ENCODE measurements at places on chromosomes 2 and 18.

- DNase-seq: no peak
Observed at GRCh38 chr18:31429623-31430022, 17.9 kb upstream of the DSG3 start.

DNA sequence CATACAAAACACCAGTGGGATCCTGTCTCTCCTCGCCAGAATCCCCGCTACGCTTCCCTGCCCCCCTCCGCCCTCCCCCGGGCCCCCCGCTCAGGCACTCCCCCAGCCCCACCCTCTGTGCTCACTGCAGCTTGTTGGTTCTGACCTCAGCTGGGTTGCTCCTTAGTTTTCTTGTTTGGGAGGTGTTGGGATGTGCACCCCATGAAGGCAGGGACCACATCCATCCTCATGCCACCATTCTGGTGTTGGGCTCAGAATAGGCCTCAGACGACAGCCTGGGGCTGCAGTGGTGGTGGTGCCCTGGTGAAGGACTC is 4.6 kb downstream of the SNED1 start:
- DNase-seq: no peak

GRCh38 chr2:224039080-224039769 is at the start of gene SERPINE2:
Gene SERPINE2, minus strand, starts transcription at chr2:224039286. Its CDS starts 37,386 bp downstream, at chr2:224001900.
- peak; percentile 41 for DNase-seq

DNA sequence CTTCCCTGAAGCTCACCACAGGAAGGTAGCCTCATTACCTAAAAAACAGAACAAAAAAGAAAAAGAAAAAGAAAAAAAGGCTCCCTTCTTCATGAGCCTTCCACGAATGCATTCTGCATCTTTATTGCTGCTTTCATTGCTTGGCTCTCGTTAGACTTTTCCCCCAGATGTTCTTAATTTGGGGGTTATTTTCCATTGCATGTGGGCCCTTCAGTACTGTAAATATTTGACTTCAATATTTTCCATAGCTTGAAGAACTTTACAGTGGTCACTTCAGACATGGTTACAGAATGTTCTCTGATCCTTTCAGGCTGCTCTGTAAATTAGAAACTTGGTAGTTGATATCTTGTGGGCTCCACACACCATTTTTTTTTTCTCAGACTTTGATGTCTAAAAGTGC is 65.6 kb upstream of the COPS8 start:
- DNase-seq: no peak

- DNase-seq: no peak
Observed at GRCh38 chr2:145012214-145012670, 492.3 kb upstream of the ZEB2 start.

- DNase-seq: no peak
Observed at GRCh38 chr2:222049946-222050345, 248.9 kb downstream of the PAX3 start.

DNA sequence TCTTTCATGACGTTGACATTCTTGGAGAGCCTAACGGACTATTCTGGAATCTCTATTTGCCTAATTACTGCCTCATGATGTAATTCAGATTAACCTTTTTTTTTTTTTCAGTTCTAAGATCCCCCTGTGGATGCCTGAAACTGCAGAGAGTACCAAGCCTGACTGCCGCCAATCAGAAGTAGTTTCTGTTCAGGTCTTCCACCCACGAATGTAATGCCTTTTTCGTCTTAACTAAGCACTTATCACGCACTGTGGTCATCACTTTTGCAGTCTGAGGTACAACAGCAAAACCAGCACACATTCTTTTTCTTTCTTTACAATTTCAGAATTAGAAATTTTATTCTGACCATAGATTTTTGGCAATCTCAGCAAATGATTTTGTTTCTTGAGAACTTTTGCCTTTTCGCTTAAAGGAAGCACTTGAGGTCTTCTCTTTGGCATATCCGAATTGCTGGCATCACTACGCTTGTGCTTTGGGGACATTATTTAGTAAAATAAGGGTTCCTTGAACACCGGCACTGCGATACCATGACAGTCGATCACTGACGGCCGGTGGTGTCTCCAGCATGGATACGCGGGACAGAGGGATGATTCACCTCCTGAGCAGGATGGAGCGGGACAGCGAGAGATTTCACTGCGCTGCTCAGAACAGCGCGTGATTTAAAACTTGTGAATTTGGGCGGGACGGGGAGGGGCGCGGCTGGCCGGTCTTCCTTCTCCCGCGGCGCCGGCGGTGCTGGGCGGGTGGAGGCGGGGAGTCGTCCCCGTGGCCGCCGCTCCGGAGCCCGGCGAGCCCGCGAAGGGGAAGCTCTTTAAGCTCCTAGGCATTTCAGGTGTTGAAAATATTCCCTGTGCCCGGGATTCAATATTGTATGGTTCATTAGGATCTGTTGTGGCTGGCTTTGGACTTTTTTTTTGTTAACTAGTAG is 32.0 kb upstream of the GPR55 start:
- DNase-seq: peak; percentile 53

DNA sequence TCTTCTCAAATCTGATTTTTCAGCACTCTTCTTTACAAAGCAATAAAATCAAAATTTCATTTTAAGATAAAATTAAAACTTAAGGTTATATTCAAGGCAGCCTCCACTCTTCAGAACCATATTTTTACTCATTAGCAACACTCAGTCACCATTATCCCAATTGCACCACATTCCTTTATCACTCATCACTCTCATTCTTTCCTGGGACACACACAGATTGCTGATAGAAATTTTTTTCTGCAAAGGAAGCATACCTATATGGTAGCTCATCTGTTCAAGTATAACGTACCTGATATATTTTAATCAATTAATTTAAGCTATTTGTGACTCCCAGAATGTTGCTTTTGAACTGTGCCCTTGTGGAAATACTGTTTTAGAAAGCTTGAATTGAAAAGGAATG is 1559.3 kb upstream of the ZEB2 start:
- DNase-seq: no peak

DNA sequence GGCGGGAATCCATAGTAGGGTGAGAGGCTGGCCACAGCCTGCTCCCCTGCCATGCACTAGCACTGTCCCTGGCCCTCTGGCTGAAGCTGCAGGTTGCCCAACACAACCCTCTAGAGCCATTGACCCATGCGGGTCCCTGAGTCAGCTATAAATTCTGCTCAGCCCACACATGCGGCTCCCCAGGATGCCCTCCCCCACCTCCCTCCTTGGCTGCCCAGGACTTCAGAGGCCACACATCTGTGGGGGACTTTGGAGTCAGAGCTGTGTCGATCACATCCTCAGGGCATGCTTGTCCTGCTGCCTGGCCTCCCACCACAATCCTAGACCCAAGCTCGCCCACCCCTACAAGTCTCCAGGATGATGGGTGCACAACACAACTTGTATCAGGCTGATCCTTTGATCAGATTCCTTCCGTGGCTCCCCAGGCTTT is 97.0 kb downstream of the TFCP2L1 start:
- DNase-seq: no peak

GRCh38 chr2:181466661-181467576 is 9.7 kb downstream of the ITGA4 start:
- peak; percentile 82 for DNase-seq

DNA sequence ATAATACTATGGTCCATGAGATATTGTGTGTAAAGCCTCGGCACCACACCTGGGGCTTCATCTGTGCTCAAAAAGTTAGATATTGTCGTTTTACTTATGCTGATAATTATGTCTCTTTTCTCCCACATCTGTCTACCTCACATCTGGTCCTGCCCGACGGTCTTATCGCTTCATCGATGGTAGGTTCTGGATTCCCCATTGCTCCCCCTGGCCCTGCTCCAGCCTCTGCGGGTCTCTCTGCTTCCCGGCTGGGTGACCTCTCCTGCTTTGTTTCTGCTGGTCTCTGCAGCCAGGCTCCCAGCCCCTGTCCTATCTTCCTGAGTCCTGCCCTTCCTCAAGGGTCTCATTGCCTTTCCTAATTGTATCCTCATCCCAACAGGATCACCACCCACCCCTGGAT is 294.2 kb downstream of the NDUFA10 start:
- DNase-seq: no peak

DNA sequence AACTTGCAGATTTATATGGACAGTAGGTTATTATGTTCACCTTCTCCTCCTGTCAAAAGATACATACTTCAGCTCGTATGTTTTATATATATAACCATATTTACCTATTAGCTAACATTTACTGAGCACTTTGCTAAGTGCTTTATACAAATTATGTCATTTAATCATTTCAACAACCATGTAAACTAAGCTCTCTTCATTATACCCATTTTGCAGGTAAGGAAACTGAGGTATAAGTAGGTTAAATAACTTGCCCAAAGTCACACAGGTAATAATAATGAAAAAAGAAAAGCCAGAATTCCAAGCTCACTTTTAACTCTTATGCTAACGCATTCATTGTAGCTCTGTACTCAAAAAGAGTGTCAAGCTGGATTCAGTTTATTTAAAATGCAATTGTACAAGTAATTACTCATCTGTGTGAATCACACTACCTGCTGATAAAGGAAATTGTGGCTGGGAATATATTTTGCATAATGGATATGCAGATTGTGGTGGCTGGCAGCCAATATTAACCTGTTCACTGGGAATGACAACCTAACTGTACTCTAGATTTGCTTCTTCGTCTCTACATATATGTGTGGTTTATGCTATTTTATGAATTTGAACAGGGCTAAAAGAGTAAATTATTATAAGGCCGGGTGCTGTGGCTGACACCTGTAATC is 20.6 kb downstream of the SLC16A14 start:
- no peak for DNase-seq

GRCh38 chr2:237199577-237199976 is 113.9 kb downstream of the COPS8 start:
- no peak for DNase-seq

- no peak for DNase-seq
Observed at GRCh38 chr2:212311807-212312404, 226.7 kb downstream of the ERBB4 start.

DNA sequence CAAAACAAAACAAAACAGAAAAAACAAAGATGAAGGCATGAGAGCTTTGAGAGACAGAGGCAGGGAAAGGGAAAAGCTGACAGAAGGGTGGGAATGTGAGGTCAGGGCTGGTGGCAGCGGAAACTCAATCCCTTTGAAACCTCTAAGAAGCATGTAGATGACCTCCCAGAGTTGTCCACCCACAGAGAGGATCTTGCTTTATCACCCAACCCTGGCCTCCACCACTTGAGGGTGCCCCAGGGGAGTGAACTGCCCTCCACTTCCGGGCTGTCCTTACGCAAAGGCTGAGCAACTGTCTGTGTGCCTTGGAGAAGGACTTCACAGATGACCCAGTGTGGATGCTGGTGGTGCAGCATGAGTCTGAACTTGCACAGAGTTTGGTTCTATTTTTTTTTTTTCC is 26.7 kb downstream of the PDCL3 start:
- no peak for DNase-seq

DNA sequence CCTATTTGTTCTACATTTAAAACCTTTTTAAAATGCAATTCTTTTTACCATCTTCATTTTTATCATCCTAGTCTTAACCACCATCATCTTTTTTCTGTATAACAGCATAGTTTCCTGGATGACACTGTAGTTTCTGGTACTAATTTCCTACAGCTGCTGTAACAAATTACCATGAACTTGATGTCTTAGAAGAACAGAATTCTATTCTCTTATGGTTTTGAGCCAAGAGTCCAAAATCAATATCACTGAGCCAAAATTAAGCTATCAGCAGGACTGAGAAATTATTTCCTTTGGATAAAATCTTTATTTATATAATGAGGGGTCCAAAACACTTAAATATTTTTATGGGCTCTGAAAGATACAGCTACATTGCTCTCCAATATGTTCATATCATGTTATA is 539.3 kb downstream of the METTL4 start:
- no peak for DNase-seq

DNA sequence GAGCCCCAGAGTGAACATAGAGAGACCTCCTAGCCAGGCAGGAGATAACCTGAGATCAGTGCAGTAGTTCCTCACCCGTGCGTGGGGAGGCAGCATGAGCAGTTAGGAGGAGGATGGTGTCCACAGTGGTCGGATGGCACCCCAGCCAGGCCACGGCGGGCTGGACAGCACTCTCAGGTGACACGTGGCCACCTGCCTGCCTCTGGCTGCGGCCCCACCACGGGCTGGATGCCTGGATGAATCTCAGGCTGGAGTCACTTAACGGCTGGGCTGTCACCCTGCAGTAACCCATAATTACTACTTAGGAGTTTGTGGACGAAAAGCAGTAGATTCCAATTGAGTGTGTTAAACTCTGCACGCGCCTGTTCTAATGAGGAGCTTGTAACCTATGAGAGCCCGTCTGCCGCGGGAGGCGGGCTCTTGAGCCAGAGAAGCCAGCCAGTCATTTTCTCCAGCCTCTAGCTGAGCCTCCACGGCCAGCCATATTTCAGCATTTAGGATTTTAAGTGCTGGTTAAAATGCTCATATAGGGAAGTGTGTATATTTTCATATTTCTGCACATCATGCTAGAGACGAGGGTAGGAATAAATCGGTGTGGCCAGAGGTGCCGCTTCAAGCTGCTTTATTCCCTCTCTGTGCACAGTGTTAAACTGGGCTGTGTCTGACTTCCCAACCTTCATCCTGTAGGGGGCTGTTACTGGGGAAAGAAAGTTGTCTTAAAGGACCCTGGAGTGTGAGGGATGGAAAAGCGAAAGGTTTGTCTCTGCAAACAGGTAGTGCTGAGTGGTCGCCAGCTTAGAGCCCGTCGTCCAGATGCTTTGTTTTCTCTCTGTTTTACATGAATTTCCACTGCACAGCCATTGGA is 144.0 kb downstream of the GLI2 start:
- DNase-seq: no peak

- no peak for DNase-seq
Observed at GRCh38 chr2:174332217-174332963, 2.4 kb upstream of the SP9 start.

GRCh38 chr2:111679202-111679601 is 204.8 kb downstream of the ANAPC1 start:
- DNase-seq: no peak
